ENCODE measurements at places on chromosomes 11 and 22.
A peak's percentile ranks its signal among the peaks of the same experiment; 100 is the strongest.

DNA sequence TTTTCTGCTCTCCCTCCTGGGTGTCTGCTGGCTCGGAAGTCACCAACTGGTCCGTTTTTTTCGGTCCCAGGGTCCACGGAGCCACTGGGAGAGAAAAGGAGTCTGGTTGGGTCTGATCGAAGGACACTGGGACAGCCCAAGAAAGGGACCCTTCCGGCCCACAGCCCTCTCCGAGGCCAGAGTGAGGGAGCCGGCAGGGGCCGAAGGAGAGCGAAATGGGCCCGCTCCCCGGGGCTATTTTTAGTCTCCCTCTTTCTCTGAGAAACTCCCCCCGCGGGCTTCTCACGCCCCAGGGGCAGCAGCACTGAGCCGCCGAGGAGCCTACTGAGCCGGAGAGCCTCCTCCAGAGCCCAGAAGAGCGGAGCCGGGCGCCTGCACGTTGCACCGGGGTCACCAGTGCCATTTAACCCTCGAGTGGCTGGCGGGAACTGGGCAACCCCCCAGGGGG lies 1.9 kb downstream of the ESAM start:
- no peak for DNase-seq

- no peak for DNase-seq
These were observed 44.0 kb upstream of the CALCA start for GRCh38 chr11:15016200-15016599.

DNA sequence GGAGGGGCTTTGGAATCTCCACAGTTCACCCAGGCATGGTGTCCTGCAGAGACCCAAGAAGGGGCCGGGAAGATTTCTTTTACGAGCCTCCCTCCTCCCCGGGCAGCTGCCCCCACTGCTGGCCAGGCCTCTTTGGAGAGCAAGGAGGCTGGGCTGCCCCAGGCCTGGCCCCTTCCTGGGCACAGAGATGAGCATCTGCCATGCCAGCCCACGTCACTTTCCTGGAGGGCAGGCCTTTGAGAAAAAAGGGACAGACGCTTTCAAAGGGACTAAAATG lies 60.5 kb upstream of the FGF3 start:
- DNase-seq = no peak

- DNase-seq = no peak
These were observed 3.6 kb downstream of the ANKRD13D start for GRCh38 chr11:67292671-67293070.

- DNase-seq = peak; percentile 53
These were observed 84.1 kb downstream of the LARGE2 start for GRCh38 chr11:46006418-46007070.

- DNase-seq = no peak
These were observed 872.8 kb downstream of the BRD1 start for GRCh38 chr22:48954781-48955311.

DNA sequence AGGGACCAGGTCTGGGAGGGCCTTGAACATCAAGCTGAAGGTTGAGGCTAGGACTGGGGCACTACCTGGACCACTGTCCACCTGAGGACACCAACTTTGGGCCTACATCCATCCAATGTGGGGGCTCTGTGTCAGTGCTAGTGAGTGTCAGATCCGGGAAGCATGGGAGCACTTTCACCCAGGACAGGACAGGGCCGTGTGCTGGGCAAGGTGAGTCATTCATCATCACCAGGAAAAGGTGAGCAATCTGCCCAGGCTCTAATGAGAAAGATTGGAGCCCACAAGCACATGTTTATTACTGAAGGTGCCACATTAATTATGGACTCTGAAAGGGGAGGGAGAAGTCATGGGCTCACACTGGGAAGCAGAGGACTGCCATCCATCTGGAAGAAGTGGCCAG lies 39.7 kb upstream of the DRD2 start:
- DNase-seq = no peak

DNA sequence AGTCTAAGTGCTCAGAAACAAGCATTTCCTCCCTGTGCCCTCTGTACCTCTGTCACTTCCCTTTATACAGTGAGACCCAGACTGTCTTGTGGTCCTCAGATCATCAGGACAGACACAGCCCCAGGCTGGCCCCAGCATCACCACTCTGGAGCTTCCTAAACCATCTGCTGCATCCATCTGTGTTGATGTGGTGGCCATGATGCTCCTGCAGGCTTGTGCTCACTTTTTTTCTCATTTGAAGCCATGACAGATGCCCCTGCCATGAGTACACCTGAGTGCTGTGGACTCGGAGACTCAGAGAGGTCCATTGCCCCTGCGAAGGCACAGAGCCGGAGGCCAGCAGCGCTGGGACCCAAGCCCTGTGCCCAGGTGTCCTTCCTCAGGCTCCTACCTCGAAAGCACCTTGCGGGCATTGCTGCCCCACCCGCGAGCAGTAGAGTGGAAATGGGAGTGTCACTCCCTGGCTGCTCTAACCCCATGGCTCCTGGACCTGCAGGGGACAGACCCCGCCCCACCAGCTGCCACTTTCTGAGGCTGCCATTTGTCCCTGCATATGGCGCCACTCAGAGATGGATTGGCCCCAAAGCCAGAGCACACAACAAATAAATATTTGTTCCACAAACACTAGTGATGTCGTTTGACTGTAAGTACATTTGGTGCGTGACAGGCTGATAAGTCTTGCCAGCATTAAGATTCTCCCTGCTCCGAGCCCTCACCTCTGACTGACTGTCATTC lies 593.5 kb downstream of the TBC1D22A start:
- DNase-seq = no peak

DNA sequence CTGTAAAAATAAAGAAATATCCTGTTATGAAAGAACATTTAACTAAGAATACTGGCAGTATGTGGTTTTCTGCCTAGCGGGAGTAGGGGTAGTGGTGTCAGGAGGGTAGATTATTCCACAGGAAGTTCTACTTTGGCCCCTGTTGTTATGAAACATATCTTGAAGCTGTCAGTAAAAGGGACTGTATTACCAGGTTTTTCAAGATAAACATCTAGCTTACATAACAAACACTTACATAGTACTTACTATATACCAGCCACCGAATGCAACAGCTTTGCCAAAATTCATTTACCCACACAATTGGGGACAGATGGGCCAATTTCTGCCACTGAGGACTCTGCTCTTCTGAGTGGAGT lies 3.7 kb downstream of the TMEM123 start:
- no peak for DNase-seq

DNA sequence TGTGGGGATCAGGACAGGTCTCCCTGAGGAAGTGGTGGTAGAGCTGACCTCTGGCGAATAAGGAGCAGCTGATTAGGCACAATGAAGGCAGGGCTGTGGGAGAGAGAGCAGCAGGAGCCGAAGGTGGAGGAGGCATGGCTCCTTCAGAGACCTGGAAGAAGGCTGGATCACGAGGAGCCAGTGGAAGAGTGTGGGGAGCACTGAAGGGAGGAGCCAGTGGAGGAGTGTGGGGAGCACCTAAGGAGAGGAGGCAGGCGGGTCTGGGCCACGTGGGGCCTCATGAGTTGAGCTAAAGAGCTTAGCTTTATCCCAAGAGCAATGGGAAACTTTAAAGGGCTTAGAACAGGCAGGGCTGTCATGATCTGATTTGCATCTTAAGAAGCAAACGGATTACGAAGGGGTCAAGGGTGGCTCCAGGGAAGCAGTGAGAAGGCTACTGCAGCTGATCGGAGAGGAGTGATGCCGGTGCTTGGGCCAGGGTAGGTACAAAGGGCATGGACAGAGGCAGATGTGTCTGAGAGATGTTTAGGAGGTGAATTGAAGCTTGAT lies 44.9 kb upstream of the EIF3D start:
- no peak for DNase-seq

GRCh38 chr11:120655589-120655988 lies 144.0 kb downstream of the GRIK4 start:
- no peak for DNase-seq

- no peak for DNase-seq
These were observed 25.0 kb downstream of the OR5A2 start for GRCh38 chr11:59401262-59401552.

GRCh38 chr11:18608376-18608775 lies 8.8 kb downstream of the MISFA start:
- DNase-seq = no peak

- DNase-seq = peak; percentile 36
These were observed 5.1 kb upstream of the SMARCB1 start for GRCh38 chr22:23781511-23782183.

GRCh38 chr11:48129697-48130395 lies 86.8 kb upstream of the OR4B1 start:
- DNase-seq = no peak

GRCh38 chr11:8690374-8691342 lies 8.1 kb downstream of the RPL27A start:
- DNase-seq = no peak

DNA sequence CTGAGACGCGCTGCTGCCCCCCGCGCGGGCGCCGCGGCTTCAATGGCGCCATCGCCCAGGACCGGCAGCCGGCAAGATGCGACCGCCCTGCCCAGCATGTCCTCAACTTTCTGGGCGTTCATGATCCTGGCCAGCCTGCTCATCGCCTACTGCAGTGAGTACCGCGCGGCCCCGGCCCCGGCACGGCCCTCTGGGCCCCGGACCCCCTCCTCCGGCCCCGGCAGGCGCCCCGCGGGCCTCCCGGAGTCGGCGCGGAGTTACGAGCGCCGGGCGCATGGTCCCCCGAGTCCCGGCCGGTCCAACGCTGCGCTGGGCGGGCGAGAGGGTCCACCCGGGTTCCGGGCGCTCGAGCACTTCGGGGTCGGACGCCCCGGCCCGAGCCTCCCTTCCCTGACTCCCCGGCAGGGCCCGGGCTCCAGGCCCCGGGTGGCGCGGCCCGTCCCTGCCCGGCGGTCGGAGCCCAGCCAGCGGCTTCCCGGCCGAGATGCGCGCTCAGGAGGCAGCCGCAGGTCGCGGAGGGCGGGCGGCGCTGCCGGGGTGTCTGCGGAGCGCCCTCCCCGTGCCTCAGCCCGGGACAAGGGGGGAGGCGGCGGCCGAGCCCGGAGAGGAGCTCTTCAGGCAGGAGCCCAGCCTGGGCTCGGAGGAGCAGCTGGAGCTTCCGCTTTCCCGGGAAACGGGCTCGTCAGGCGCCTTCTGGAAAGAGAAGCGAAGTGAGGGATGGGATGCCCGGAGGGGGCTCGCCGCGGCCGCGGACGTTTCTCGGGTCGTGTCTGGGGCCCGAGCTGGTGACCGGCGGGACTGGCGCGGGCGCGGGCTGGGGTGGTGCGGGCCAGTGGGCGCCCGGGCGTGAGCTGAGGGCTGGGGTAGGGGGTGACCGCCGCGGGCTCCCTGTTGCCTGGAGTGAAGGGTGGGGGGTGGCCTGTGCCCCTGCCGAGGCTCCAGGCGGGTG lies 1337.8 kb downstream of the BRD1 start:
- DNase-seq = no peak

DNA sequence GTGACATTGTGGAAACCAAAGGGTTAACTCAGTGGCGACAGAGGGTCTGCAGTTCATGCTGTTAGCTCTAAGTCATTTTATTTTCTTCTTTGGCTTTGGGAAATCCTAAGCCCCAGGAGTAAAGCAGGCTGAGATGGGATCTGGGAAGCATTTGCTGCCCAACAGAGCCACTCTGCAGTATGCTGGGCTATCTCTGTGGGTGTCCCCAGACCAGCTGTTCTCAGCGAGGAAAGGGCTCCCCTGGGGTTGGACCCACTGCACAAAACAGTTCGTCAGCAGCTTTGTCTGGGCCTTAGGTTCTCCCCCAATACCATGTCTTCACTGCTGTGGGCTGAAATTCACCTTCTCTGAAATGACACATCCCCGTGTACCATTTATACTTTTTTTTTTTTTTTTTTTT lies 34.0 kb downstream of the KREMEN1 start:
- no peak for DNase-seq

DNA sequence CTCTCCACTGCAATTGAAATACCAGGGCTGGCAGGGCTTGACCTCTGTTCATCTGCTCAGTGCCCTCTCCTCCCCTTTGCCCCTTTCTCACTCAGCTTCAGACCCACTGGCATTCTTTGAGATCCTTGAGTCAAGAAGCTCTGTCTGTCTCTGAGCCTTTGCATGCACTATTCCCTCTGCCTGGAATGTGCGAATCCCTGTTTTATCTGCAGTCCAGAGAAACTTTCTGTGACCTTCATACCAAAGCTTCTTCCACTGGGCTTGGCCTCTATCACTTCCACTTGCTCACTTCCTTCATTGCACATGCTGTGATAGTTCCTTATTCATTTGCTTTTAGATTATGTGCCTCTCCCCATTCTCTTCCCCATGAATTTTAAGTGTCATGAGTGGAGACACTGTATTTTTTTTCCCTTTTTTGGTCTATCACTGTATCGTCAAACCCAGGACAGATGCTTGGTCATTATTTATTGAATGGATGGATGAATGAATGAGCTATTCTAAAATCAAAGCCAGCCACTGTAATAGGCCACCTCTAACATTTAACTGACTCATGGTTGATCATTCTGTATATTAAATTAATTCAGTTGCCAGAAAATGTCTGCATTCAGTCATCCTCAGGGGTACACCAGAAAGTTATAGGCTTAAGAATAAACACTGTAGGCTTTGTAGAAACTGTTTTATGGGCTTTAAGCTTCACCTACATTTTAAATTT lies 88.7 kb upstream of the TIMP3 start:
- DNase-seq = no peak

- DNase-seq = no peak
These were observed 142.3 kb downstream of the OR4C45 start for GRCh38 chr11:50174975-50175374.

- no peak for DNase-seq
These were observed 1.2 kb downstream of the UBE2L6 start for GRCh38 chr11:57566005-57566904.

- DNase-seq = no peak
These were observed 2.9 kb downstream of the PGR start for GRCh38 chr11:101126551-101127196.

DNA sequence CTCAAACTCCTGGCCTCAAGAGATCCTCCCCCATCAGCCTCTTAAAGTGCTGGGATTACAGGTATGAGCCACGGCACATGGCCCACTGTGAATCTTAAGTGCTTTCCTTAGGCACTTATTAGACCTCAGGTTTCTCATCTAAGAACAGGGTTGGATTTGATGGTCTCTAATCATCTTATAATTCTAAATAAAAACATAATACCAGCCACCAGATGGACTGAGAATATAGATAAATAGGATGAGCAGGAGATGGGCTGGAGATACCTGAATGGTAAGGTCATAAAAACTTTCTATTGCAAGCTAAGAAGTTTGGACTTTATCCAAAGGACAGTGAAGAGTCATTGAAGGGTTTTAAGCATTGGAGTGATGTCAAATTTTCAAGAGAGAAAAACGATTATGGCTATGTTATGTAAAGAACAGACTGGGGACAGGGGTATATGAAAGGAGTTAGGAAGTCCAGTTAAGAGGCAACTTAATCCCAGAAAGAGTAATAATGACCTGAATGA lies 85.2 kb downstream of the RELT start:
- DNase-seq = no peak

- DNase-seq = no peak
These were observed 5.1 kb downstream of the MPZL3 start for GRCh38 chr11:118247041-118247440.

DNA sequence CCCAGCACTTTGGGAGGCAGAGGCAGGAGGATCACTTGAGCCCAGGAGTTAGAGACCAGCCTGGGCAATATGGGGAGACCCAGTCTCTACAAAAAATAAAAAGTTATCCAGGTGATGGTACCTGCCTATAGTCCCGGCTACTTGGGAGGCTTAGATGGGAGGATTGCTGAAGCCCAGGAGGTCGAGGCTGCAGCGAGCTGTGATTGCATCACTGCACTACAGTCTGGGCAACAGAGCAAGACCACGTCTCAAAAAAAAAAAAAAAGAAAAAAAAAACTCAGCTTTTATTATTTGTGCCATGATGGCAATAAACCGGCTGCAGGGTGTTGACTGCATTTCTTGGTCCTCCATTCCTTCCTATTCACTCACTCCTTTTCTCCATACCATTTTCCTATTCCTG lies 33.6 kb upstream of the TFIP11 start:
- DNase-seq = no peak
